Fibroblast of villous mesenchyme (primary cell): ENCODE measurements at places on chromosomes 12 and 14. TPM values are rescaled to one million over a fixed set of nuclear protein-coding genes. Genes with fewer than 3 reads are reported as not detected.

The KCNA5 gene
- total RNA-seq = not detected in 2 replicates

The RPL10L gene
- 0.43 TPM in 1 of 2 replicates, not detected in the other for total RNA-seq

The RFX4 gene
- not detected in 2 replicates for total RNA-seq

The GPRC5D gene
- total RNA-seq = not detected in 2 replicates

The TBC1D30 gene
- under 0.01 TPM in 2 replicates for total RNA-seq

The HCFC2 gene
- total RNA-seq = 16.1 and 38.0 TPM in 2 replicates

DNA sequence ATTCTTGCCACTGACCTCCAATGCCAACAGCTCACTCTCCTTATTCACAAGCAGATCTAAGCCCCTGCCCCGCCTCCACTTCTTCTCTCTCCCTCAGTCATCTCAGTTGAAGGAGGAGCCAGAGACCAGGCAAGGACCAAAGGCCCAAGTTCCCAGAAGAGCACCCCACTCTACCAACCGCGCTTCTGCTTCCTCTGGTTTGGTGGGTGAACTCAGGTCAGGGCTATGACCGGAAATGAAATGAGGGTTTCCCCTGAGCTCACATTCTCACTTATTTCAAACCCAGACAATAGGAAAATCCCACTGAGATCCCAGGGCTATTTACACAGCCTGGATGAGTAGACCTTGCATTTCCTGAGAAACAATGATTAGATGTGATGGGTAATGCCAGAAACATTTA is 9.9 kb downstream of the DPF3 start:
- DNase-seq = no peak

DNA sequence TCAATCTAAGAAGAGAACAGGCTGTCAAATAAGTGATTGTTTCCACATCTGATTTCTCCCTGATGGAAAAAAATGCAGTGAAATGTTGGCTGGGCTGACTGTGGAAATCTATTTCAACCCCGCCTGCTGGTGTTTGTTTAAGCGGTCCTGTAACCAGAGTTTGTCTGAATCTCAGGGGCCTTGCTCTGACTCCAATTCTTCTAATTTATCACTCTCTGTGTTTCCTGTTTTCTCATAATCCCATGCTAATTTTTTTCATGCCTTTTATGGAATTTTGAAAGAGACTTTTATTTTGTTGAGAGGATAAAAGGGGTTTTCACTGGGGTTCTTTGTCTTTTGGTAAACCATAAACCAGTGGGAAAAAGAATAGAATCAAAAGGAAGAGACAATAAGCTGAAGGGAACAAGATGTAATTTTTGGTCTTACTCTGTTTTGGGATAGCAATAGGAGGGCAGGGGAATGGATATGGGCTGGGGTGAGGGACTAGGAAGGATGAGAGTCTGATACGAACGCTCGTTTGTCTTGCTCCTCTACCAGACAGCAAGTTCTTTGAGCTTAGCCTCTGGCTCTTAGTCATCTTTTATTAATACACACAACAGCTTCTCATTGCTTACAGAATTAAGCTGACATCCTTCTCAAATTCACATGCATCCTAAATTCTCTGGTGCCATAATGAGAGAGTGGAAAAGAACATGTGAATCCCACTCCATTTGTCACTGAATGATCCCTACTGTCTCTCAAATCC is 8.0 kb upstream of the MGP start:
- no peak for DNase-seq

DNA sequence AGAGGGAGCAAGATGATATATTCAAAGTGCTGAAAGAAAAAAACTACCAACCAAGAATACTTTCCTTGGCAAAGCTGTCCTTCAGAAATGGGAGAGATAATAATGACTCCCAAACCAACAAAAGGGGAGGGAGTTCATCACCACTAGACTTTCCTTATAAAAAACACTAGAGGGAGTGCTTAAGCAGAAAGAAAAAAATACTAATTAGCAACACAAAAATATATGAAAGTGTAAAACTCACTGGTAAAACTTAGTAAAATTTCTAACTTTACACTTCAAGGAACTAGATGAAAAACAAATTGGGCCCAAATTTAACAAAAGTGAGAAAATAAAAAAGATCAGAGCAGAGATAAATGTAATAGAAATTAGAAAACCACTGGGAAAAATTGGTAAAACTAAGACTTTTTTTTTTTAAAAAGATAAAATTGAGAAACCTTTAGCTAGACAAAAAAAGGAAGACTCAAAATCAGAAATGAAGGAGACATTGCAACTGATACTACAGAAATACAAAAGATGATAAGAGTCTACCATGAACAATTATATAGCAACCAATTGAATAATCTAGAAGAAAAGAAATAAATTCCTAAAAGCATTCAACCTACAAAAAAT is 60.4 kb upstream of the FAR2 start:
- peak; percentile 26 for DNase-seq

DNA sequence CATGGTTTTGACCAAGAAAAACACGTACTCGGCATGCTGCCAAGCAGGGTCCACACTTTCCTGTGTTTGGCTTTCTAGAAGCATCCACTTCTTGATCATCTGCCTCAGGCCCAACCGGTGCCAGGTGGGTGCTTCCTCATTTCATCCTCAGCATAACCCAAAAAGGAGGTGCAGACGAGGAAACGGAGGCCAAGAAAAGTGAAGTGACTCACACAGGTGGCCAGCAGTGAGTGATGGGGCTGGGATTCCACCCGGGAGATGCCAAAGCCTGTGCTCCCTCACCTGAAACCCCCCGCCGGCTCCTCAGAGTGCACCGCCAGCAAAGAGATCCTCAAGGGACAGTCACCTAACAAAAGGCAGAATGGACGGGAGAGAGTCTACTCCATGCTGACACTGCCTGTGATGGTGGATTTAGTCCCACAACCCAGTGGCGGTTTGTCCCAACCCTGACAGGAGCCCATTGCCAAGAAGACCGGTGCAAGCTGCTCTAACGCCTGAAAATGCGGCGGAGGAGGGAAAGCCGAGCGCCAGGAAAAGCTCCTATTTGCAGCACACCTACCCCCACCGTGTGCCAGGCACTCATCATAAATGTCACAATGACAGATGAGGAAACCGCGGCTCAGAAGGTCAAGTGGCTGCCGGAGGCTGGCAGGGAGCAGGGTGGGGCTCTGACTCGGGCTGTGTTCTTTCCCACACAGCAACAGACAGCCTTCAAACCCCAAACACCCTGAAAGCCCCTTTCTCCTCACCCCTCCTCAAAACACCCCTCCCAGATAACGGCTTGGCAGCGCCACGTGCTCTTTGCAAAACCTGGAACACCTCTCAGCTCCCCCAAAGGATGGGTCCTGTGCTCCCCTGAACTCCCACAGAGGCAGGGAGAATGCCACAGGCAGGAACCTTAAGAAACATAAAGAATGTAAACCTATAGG is 18.8 kb downstream of the BCL11B start:
- DNase-seq = no peak

DNA sequence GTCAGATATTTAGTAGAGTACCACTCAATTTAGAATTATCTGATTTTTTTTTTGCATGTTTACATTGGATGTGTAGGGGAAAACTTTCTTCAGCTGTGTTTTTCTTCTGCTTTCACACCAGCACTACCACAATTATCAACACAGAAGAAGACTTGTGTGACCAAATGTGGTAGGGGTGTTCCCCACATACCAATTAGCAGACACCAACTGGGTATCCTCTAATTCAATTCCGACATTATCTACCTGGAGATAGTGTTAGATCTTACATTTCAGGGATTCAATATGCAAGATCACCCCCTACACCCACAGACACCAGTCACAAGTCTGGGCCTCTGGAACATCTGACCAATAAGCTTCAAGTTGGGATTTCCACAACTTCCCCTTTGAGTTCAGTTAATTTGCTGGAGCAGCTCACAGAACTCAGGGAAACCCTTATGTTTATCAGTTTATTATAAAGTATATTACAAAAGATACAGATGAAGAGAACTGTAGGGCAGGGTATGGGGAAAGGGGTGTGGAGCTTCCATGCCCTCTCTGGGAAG is 4.1 kb upstream of the KLRG1 start:
- DNase-seq = no peak

DNA sequence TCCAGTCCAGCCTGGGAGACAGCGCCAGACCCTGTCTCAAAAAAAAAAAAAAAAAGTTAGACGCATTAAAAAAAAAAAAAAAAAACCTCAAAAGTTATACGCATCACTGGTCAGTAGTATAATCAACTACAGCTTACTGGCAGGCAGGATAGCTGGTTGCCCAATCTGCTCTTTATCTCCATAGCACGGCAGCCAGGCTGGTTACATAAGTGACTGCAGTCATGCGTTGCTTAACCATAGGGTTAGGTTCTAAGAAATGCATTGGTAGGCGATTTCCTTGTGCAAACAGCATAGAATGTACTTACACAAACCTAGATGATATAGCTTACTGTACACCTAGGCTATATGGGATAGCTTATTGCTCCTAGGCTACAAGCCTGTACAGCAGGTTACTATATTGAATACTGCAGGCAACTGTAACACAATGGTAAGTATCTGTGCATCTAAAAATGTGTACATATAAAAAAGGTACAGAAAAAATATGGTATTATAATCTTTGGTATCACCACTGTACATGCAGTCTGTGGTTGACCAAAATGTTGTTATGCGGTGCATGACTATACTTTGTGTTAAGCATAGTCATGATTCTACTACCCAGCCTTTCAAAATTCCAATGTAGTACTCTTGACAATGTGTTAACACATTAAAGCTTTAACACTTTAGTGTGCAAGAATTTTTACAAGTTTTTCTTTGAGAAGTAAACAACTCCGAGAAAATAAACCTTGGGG is 8.1 kb downstream of the L2HGDH start:
- peak; percentile 96 for DNase-seq

GRCh38 chr14:85273099-85273677 is 256.8 kb upstream of the FLRT2 start:
- DNase-seq = no peak

DNA sequence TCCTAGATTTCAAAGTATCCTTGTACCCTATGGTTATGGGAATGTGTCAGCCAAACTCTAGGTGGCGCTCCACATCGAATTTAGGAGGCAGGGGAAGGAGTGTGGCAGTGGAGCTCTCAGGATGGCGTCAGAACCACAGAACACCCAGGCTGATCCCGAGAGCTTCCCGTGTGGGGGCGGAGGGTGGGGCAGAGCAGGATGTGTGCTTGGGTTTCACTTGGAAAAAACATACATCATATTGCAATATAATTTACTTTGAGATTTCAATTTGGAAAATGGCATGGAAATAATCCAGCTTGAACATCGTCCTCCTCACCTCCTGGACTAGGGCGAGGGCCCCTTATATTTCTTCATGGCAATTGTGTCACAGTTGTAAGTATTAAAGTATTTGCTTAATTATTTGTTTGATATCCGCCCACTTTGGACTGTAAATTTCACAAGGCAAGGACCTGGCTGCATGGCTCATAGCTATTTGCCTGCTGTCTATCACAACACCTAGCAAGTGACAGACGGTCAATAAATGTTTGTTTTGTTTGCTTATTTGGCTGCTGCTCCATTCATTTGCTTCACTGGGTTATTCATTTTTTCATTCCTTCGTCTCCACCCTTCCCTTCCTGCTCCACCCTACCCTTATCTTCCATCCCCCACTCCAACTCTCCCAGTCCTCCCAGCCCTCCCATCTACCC is 221.5 kb upstream of the HMGA2 start:
- peak; percentile 97 for DNase-seq

DNA sequence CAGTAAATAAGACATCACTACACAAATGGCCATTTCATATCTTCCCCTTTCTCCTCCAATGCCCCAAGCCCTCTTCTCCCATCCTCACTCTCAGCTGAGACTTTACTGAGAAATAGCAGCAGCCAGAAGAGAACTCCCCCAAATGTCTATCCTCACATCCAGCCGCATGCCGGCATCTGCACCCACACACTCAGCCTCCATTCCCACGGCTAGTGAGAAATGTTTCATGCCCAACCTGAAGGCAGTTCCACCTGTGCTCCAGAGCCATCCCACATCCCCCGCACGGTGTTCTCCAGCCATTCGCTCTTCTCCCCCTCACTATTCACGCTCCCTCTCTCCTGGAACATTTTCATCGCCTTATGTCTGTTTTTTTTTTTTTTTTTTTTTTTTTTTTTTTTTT is 208.7 kb upstream of the DIO3 start:
- DNase-seq = no peak

DNA sequence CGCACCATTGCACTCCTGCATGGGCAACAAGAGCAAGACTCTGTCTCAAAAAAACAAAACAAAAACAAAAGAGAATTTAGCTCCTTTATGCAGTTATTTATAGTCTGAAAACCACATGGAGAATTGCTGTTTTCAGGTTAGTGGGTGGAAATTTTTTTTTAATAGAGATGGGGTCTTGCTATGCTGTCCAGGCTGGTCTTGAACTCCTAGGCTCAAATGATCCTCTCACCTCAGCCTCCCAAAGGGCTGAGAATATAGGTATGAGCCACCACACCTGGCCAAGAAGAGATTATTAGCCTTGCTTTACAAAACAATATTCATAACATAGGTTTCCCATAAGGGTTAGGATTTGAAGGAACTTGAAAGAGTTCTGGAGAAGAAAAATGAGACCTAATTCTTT is 12.1 kb upstream of the SRP54 start:
- no peak for DNase-seq

DNA sequence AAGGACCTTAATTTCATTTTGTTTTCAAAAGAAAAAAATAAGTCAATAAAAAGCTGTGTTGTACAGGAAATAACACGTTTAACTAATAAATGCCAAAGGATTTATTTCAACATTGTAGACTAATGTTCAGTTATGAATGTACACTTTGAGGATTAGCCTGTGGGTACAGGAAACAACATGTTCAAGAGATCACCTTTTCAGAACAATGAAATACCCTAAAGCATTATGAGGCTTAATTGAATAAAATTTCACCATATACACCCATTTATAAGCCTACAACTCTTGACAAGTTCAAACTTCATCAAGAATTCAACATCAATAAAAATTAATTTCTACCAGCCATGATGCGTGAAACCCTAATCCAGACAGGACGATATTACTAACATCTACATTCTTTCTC is 56.6 kb upstream of the SLC6A15 start:
- DNase-seq = no peak

GRCh38 chr12:55818886-55819285 is 1.0 kb downstream of the ORMDL2 start:
- no peak for DNase-seq

DNA sequence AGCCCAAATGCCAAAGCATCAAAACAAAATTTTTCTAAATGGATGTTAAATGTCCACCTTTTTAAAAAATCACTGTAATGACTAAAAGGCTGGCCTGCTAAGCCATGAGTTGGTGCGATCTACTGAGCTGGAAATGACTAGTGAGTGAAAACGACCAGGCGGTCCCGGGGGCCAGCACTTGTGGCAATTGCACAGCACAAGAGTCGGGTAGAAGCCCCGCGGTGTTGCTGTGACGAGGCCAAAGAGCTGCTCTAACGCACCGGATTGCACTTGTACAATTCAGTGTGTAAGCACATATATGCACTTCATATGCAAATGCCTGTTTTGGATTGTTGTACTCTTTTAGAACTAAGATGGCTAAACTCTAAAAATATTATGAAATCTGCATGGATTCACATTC is 64.1 kb upstream of the DYNC1H1 start:
- no peak for DNase-seq

- peak; percentile 76 for DNase-seq
These were observed 2.6 kb downstream of the IFFO1 start for GRCh38 chr12:6553051-6553868.

- no peak for DNase-seq
These were observed 103.0 kb downstream of the C12orf42 start for GRCh38 chr12:103392722-103393121.

GRCh38 chr12:16063726-16064125 is 152.6 kb downstream of the DERA start:
- DNase-seq = no peak

GRCh38 chr14:106848330-106849121 is 1322.1 kb downstream of the TMEM121 start:
- peak; percentile 24 for DNase-seq
